Hepatic stellate cell (primary cell): ENCODE measurements at places on chromosomes 16 and 17.

DNA sequence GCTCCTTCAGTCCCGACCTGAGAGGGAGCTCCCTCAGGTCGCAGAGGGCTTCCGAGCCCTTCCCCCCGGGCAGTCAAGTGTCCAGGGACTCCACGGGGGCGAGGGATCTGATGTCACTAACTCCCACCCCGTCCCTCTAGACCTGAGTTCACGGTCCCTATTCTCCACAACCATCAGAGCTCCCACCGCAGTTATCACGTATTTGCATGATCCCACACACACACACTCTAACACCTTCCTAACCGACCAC, 3.7 kb upstream of the PER1 start:
- DNase-seq = no peak

- no peak for DNase-seq
These were observed 82.4 kb upstream of the CLEC3A start for GRCh38 chr16:77939968-77940367.

- no peak for DNase-seq
These were observed 63.8 kb upstream of the GPRC5B start for GRCh38 chr16:19948186-19949104.

DNA sequence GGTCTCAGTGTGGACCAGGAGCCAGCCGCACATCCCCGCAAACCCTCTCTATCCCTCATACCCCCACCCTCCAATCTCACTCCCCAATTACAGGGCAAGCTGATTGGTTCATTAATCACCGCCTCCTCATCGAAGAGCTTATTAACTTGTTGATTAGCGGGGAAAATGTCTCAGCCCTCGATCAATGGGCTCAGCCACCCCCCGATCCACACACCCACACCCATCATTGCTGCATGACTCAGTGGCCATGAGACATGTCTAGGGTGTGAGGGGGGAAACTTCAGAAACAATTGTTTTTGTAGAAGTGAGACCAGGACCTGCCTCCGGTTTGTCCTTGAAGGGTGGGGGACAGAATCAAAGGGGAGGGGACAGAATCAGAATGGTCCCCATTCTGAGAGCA, 2.5 kb upstream of the PYY start:
- no peak for DNase-seq

GRCh38 chr16:47052666-47053640, 79.5 kb upstream of the DNAJA2 start:
- DNase-seq = no peak

DNA sequence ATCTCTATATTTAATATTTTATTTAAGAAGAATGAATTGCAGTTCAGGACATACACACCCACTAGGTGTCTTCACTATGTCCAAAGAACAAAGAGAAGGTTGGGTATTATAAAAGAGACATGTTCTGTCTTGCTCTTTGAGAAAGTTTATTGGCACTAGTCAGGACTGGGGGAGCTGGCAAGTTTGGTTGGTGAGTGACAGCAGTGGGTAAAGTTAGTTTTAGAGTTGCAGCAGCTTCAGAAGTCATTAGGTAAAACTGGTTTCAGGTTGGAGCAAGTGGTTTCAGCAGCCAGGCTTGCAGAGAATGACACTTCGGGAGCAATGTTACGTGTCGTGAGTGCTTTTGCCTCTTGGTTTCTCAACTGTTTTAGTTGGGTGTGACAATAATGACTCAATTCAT, 142.2 kb upstream of the HS3ST3A1 start:
- DNase-seq = no peak

DNA sequence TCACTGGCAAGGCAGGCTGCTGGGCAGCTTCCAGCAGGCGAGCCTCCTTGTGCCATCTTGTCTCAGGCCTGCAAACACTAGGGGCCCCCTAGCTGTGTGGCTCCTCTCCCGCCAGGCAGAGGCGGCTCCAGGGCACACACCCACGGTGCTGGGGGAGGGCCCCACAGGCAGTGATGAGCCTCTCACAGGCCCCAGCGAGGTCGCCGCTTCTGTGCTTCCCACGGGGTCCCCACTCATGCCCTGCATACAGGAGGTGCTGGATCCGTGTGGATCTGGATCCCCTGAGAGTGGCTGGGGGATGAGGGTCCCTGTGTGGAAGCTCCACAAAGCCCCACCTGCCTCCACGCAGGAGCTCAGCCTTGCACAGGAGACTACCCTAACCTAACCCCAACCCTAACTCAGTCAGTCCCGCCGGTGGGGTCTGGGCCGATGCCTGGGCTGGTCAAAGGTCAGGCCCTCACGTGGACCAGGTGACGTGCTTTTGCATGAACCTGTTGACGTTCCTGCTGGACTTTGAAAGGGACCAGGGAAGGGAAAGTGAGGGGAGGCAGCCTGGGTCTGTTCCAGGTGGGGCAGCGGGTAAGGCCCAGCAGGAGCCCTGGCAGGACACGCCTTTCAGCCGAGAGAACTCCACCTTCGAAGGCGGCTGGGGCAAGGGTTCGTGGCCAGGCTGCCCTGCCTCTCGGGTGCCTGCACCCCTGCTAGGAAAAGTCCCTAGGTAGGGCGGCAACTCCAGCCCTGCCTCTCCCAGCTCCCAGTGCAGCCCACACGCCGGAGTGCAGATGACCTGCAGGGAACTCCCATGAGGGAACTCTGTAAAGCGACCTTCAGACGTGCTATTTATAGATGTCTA, 5.2 kb downstream of the SECTM1 start:
- DNase-seq = no peak

GRCh38 chr16:10741844-10742243, 1.8 kb upstream of the NUBP1 start:
- DNase-seq = no peak

- DNase-seq = no peak
These were observed 457.0 kb upstream of the CDH5 start for GRCh38 chr16:65909310-65910050.

DNA sequence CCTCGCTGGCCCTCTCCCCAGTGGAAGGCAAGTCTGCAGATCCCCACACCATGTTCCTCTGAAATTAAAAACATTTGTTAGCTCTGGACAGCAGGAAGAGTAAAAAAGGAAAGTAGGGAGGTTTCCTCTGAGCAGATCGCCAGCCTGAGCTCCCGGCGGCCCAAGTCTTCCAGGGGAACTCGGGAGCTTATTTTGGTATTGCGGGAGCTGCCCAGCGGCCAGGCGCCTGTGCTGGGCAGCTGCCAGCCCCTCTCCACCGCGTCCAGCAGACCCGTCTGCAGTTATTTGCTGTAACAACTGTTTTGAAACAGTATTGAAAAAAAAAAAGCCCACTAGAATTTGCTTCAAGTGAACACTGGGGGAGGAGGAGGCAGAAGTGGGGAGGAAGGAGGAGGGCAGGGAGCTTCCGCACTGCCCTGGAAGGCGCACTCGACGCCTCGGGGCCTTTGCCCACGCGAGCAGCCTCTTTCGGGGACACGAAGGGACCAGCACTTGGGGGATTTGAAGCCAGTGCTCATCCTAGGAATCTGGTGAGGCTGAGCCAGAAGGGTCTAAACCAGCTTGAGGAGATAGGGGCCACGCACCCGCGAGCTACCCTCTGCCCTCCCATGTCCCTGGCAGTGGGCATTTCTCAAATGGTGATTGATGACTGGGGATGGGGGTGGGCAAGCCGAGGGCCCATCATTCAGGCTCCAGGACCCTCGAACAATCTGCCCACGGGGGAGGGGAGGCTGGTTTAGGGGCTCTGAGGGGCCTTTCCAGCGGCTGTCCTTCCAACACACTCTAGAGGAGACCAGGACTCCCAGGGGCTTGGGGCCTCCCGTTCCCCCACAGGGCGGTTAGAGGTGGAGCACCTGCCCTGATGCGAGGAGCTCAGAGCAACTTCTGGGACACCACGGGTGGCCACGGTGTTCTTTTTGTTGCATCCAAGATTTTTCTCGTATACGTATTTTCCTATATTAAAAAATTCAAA, 3.0 kb upstream of the BAHCC1 start:
- peak; percentile 78 for DNase-seq

GRCh38 chr17:56577843-56578204, 15.7 kb upstream of the NOG start:
- no peak for DNase-seq

DNA sequence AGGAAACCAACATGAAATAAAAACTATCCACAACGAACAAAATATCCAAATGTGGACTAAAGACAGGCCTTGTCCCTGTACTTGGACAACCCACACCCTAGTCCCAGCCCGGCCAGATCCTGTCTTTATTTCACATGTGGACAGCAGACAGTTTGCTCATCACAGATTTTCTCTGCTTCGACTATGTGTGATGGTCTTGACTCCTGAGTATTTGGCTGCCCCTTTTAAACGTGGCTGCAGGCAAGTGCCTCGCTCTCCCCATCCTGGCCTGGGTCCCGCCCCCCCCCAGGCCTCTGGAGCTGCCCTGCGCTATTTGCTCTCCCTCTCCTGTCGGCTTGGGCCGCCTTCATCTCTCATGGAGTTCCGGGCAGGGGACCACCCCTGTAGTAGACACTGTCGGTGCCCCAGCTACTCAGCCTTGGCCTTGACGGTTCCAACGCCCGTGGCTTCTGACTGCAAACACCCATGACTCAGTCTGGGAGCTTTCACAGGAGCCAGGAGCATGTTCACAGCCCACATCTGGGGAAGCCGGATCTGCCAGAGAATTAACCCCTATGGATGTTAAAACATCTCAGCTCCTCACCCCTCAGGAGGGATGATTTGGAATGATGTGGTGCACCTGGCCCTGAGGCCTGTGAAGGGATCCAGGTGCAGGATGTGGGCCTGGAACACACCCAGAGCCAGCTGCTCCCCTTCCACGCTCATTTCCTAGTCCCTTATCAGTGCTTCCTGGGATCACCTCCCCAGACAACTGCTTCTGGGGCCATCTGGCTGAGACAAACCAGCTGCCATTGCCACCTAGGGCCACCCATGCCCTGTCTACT, 229.7 kb upstream of the RPL38 start:
- DNase-seq = no peak

- DNase-seq = no peak
These were observed 6.6 kb downstream of the DHODH start for GRCh38 chr16:72015124-72015523.

- no peak for DNase-seq
These were observed 1.3 kb upstream of the CUEDC1 start for GRCh38 chr17:57956291-57957119.

- DNase-seq = no peak
These were observed 1114.2 kb upstream of the GOT2 start for GRCh38 chr16:59848296-59848695.

DNA sequence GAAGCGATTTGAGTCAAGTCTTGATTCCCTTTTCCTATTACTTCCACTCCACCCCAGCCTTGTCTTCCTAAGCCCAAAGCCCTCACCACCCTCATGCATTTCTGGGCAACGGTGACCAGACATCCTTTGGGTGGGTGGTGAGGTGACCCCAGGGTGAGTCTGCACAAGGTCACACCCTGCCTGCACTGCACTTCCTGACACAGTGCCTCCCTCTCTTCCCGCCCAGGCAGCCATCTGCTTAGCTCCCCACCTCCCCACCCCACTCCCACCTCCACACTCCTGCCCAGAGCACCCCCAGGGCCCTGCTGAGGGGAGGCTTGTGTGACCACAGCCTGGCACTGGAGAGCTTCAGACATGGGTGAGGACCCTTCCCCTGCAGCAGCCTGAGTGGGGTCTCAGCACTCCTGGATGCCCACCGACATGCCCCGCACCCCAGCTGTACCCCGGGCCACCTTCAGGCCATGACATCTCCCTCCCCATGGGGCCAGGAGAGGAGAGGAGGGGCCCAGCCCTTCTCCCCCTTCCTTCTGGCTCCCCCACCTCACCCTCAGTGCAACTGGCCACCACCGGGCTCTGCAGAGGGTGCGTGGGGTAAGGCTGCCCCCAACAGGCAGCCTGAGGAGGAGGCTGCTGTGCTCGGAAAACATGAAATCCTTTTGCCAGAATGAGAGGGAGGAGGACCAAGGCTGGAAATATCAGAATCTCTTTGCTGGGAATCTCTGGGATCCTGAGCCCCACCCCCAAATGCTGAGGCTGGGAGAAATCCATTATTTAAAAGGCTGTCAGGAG, 68.6 kb downstream of the CCT6B start:
- peak; percentile 24 for DNase-seq

GRCh38 chr16:1678500-1679098, 520 bp downstream of the JPT2 start:
- DNase-seq = peak; percentile 59

- DNase-seq = no peak
These were observed 38.8 kb downstream of the HEATR6 start for GRCh38 chr17:60039847-60040442.

DNA sequence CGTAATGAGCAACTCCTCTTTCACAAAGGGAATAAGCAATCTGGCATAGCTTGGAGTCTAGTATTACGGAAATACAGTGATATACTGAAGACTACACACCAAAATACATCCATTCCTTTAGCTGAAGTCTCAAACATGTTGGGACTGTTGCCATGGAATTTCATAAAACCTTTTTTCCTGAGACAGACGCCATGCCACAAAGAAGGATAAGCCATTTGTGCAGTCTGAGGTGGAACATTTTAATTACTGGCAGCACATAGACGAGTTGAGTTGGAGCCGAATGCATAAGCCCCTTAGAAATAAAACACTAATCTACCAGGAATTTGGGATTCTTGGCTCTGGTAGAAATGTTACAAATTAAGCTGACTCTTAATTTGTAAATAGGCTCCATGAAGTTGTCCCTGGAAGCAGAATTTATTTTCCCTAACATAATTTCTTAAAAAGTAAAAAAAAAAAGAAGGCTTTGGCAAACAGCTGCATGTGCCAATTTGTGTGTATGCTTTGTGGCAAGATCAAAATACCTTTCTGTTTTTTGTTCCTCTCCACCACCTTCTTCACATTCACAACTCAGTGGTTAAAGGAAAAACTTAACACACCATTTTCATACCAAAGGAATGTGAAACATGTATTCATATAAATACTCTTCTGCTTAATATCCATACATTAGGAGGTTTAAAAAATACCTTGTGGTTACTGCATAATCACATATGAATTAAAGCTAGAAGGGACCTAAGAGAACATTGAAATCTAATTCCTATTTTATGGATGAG, 25.5 kb downstream of the GRB7 start:
- DNase-seq = no peak

- DNase-seq = peak; percentile 53
These were observed 5.3 kb downstream of the MNT start for GRCh38 chr17:2395258-2396181.

- DNase-seq = no peak
These were observed 107.5 kb upstream of the CREBBP start for GRCh38 chr16:3988011-3988410.

- DNase-seq = no peak
These were observed 868.9 kb upstream of the SOX9 start for GRCh38 chr17:71251951-71252350.

- no peak for DNase-seq
These were observed 32.7 kb upstream of the CACNG1 start for GRCh38 chr17:67011527-67012175.

DNA sequence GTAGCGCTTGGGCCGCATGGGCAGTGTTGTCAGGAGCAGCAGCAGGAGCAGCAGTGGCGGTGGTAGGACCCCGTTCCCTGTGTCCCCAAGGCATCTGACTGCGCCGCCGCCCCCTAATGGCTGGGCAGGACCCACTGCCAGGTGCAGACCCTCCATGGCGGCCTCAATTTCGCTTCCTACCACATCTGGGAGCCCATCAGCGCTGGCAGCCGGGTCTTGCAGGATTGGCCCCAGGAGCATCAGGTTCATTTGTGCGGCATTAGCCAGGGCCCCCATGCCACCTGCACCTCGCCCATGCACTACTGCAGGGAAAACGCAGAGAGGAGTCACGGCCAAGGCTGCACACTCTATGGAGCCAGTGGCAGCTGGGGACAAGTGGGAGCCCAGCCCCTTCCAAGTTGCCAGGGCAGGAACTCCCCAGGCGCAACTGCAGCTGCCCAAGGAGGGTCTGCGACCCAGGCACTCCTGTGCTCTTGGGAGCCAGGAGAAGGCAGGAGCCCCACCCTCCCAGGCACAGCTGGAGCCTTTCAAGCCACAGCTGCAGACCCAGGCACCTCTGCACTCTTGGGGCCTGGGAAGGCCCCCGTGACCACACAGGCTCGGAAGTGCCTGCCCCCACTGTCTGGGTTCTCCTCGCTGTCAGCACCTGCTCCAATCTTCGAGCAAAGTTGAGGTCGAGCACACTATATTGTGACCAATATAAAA, 594.2 kb downstream of the KCNJ18 start:
- DNase-seq = no peak
